ENCODE measurements at places on chromosomes 12 and 14.

DNA sequence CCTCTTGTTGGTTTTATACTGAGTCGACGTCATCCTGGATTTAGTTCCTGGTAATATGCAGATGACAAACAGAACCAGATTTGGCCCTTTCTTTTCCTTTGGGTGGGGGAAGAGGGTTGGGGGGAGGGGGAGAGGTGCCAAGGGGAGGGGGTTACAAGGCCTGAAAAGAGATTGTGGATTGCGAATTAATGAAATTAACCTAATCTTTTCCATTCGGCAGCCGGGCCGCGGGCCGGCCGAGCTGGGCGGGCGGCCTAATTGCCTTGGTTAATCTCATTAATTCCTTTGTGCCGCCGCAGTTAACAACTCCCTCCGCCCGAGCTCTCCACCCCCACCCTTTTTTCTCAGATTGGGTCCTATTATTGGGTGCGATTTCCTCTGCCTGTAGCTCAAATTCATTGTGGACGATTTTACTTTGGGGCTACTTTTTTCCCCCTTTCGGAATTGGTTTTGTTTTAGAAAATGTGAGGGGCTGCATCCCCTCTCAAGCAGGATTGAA, 387 bp upstream of the GSC start:
- no peak for DNase-seq

GRCh38 chr12:40697566-40698259, 5.5 kb downstream of the CNTN1 start:
- DNase-seq: no peak

DNA sequence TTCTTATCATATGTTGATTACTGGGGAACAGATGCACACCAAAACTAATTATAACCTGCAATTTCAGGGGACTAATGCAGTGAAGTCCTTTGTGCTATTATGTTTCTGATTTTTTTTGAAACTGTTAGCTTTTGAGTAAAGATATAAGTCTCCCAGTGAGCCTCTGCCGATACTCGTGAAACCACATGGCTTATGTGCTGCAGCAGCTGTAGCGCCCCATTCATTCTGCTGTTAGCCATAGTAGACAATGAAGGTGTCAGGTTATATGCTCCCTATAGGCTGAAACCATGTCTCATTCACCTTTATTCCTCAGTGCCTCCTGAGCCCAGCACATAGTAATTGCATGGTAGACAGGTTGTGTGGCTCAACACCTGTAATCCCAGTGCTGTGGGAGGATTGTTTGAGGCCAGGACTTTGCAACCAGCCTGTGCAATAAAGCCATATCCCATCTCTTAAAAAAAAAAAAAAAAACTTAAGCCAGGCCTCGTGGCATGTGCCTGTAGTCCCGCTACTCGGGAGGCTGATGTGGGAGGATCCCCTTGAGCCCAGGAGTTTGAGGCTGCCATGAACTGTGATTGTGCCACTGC, 25.0 kb downstream of the GOLGA5 start:
- DNase-seq: no peak

DNA sequence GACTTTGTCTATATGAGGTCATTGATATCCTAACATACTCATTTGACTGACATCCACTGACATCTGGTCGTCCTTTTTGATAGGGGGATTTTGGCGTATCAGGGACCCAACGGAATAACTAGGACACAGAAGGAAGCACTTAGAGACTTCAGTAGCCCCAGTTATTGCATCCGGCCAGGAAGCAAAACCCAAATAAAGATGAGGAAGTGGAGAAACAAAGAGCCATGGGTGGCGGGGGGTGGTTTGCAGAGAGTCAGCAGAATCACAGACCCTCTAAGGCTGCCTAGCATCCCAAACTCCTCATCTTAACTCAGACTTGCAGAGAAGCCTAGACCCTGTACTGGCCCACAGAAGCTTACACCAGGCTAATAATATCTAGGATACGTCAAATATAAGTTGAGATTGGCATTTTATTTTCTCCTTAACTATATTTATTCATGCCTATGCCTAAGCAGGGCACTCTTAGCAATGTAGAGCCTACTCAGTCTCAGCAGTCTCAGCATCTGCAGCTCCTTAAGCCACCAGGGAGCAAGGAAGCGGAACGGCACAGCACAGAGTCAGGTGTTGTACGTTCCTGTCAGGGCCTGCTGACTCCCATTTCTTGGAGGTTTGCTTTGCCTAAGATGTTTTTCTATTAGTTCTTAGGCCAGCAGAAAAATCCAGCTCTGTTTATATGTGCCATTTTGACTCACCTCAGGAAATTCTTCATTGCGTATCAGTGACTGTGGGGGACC, 45.1 kb downstream of the KCNA1 start:
- no peak for DNase-seq

DNA sequence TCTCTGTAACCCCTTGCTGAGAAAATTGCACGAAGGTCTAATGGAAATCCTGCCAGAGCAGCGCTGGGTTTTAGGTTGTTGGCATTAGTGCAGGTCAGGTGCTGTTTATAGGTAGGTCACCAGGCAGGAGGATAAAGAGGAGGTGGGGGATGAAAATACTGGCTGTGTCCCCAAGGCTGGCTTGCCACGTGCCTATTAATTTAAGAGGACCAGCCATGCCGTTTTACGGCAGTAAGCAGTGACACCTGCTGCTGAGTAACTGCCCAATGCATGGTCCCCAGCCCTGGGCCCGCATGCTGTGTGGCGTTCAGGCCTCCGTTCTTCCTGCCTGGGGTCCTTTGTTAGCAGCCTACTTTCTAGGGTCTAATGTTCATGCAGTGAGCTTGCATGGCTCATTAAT, 67.2 kb downstream of the WDR20 start:
- DNase-seq: no peak

DNA sequence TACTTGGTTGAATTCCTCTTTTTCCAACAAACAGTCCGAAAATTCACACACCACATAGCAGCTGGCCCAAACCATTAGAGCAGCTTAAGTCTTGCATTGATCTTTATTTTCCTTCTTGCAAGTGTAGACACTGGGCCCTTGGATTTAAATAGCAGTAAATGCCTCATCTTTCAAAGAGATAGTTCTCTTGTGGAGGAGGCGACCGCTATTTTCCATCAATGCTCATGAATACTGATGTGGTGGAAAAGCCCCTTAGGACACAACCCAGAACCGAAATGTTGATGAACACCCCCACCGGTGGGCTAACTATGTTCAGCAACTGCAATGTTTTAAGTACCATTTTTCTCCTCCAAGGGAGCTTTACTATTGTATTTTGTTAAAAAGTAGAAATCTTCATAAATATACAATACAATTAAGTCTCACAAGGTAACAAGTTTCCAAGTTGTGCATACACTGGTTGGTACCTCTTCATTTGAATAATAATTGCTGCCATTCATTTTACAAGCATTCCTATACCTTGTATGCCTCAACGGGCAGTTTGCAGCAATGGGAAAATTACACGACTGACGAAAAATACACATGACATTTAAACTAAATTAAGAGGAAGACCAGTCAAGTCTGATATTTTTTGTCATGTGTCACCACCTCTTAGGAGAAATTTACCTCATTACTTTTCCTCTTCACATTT, 18.0 kb downstream of the NIN start:
- no peak for DNase-seq
